CD8-positive, alpha-beta memory T cell (primary cell): ENCODE measurements at places on chromosomes 2 and 18.
A peak's percentile ranks its signal among the peaks of the same experiment; 100 is the strongest.

GRCh38 chr18:58842978-58843687 is 21.5 kb upstream of the ZNF532 start:
- no peak overlapping the region for H3K4me3 ChIP-seq
- no peak overlapping the region for H3K27ac ChIP-seq
- no peak for DNase-seq
- H3K27me3 ChIP-seq = peaks cover 10% of the 10 kb centered on the region
- no peaks in the 10 kb centered on the region for H3K36me3 ChIP-seq
- H3K4me1 ChIP-seq = no peaks in the 10 kb centered on the region

DNA sequence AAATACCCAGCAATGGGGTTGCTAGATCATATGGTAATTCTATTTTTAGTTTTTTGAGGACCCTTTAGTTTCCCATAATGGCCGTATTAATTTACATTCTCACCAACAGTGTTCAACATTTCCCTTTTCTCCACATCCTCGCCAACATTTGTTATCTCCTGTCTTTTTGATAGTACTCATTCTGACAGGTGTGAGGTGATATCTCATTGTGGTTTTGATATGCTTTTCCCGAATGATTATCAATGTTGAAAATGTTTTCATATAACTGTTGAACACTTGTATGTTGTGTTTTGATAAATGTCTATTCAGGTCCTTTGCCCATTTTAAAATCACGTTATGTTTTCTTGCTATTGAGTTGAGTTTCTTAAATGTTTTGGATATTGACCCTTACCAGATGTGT is 5.8 kb upstream of the RIF1 start:
- no peaks in the 10 kb centered on the region for H3K36me3 ChIP-seq
- no peak overlapping the region for H3K27ac ChIP-seq
- no peaks in the 10 kb centered on the region for H3K27me3 ChIP-seq
- H3K4me1 ChIP-seq = no peaks in the 10 kb centered on the region
- no peak for DNase-seq

GRCh38 chr18:25503567-25504081 is 151.7 kb upstream of the ZNF521 start:
- H3K36me3 ChIP-seq = no peaks in the 10 kb centered on the region
- no peak overlapping the region for H3K4me3 ChIP-seq
- no peaks in the 10 kb centered on the region for H3K4me1 ChIP-seq
- no peak overlapping the region for H3K27ac ChIP-seq

- no peak overlapping the region for H3K27ac ChIP-seq
- no peaks in the 10 kb centered on the region for H3K27me3 ChIP-seq
- no peaks in the 10 kb centered on the region for H3K36me3 ChIP-seq
- H3K4me3 ChIP-seq = no peak overlapping the region
- no peaks in the 10 kb centered on the region for H3K4me1 ChIP-seq
Measured at GRCh38 chr2:241900251-241901017, 30.9 kb downstream of the RTP5 start.

GRCh38 chr18:11891737-11892136 is 16.4 kb downstream of the MPPE1 start:
- no peaks in the 10 kb centered on the region for H3K4me1 ChIP-seq
- H3K27me3 ChIP-seq = no peaks in the 10 kb centered on the region

DNA sequence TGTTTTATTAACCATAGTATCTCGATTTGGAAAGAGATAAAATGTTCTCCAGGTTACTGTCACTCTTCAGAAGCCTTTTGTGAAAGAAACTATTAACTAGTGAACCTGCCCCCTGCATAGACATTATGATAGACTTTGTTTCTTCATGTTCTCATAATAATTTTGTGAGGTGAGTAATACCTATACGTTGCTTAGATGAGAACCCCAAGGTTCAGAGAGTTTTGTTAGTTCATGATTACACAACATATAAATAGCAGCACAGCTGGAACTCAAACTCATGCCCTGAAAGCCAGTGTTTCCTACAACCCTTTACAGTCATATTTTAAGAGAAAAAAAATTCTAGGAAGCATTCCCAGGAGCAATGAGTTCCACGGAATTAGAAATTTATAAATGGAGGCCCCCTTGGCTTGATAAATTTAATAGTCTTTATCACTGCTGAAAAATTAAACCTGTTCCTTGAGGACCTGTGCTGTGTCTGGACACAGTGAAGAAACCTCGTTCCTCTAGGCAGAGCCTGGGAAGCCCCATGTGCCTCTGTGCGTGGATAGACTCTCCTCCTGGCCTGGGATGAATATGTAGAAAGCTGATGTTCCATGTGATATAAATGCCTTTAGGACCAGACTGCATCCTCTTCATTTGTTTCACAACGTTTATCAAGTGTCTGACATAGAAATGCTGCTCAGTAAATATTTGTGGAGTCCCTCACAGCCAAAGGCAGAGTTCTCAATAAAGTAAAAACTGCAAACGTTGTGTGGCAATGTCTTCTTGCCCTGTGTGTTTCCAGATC is 1257.0 kb upstream of the GYPC start:
- H3K36me3 ChIP-seq = no peaks in the 10 kb centered on the region
- H3K27ac ChIP-seq = no peak overlapping the region
- no peak for DNase-seq
- H3K27me3 ChIP-seq = no peaks in the 10 kb centered on the region

DNA sequence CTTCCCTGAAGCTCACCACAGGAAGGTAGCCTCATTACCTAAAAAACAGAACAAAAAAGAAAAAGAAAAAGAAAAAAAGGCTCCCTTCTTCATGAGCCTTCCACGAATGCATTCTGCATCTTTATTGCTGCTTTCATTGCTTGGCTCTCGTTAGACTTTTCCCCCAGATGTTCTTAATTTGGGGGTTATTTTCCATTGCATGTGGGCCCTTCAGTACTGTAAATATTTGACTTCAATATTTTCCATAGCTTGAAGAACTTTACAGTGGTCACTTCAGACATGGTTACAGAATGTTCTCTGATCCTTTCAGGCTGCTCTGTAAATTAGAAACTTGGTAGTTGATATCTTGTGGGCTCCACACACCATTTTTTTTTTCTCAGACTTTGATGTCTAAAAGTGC is 65.6 kb upstream of the COPS8 start:
- no peak for DNase-seq
- H3K27me3 ChIP-seq = no peaks in the 10 kb centered on the region
- no peak overlapping the region for H3K4me3 ChIP-seq
- H3K4me1 ChIP-seq = no peaks in the 10 kb centered on the region
- no peak overlapping the region for H3K27ac ChIP-seq

- H3K27ac ChIP-seq = peak overlapping the region; percentile 90
- H3K27me3 ChIP-seq = no peaks in the 10 kb centered on the region
- no peaks in the 10 kb centered on the region for H3K36me3 ChIP-seq
Measured at GRCh38 chr2:61763605-61764034, 90.2 kb downstream of the FAM161A start.

DNA sequence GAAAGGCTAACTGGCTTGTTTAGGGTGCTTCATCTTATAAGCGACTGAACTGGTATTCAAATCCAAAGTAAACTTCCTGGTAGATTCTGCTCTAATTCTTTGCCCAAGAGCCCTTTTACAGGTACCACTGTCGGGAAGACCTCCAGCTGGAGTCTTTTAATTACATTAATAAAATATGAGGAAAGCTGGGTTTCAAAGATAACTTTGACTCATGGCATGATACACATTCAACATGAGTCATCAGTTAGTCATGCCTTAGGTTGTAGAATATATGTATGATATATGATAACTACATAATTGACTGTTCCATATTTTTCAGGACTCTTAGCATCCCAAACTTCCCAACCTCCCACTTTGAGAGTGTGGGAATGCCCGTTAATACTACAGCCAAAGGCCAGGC is 32.3 kb downstream of the ZCCHC2 start:
- H3K27ac ChIP-seq = no peak overlapping the region
- no peak for DNase-seq
- H3K27me3 ChIP-seq = no peaks in the 10 kb centered on the region
- no peak overlapping the region for H3K4me3 ChIP-seq
- H3K4me1 ChIP-seq = no peaks in the 10 kb centered on the region
- peaks cover 37% of the 10 kb centered on the region for H3K36me3 ChIP-seq

GRCh38 chr2:84963692-84964405 is 7.1 kb upstream of the KCMF1 start:
- H3K27ac ChIP-seq = no peak overlapping the region
- no peaks in the 10 kb centered on the region for H3K27me3 ChIP-seq
- H3K4me1 ChIP-seq = peaks cover 11% of the 10 kb centered on the region
- DNase-seq = no peak
- H3K36me3 ChIP-seq = no peaks in the 10 kb centered on the region

- no peaks in the 10 kb centered on the region for H3K4me1 ChIP-seq
- no peaks in the 10 kb centered on the region for H3K27me3 ChIP-seq
- H3K27ac ChIP-seq = no peak overlapping the region
- H3K36me3 ChIP-seq = no peaks in the 10 kb centered on the region
- no peak overlapping the region for H3K4me3 ChIP-seq
Measured at GRCh38 chr2:98293931-98294687, 52.1 kb upstream of the CNGA3 start.

GRCh38 chr18:75407468-75408437 is 19.8 kb downstream of the SMIM21 start:
- H3K4me1 ChIP-seq = no peaks in the 10 kb centered on the region

- H3K27ac ChIP-seq = no peak overlapping the region
- H3K4me1 ChIP-seq = no peaks in the 10 kb centered on the region
- H3K27me3 ChIP-seq = no peaks in the 10 kb centered on the region
- no peak for DNase-seq
- no peak overlapping the region for H3K4me3 ChIP-seq
Measured at GRCh38 chr2:170887496-170887895, 41.6 kb upstream of the GORASP2 start.

GRCh38 chr2:145860083-145860482 is 1340.2 kb upstream of the ZEB2 start:
- H3K36me3 ChIP-seq = no peaks in the 10 kb centered on the region
- no peaks in the 10 kb centered on the region for H3K4me1 ChIP-seq
- H3K4me3 ChIP-seq = no peak overlapping the region
- H3K27me3 ChIP-seq = no peaks in the 10 kb centered on the region
- H3K27ac ChIP-seq = no peak overlapping the region

DNA sequence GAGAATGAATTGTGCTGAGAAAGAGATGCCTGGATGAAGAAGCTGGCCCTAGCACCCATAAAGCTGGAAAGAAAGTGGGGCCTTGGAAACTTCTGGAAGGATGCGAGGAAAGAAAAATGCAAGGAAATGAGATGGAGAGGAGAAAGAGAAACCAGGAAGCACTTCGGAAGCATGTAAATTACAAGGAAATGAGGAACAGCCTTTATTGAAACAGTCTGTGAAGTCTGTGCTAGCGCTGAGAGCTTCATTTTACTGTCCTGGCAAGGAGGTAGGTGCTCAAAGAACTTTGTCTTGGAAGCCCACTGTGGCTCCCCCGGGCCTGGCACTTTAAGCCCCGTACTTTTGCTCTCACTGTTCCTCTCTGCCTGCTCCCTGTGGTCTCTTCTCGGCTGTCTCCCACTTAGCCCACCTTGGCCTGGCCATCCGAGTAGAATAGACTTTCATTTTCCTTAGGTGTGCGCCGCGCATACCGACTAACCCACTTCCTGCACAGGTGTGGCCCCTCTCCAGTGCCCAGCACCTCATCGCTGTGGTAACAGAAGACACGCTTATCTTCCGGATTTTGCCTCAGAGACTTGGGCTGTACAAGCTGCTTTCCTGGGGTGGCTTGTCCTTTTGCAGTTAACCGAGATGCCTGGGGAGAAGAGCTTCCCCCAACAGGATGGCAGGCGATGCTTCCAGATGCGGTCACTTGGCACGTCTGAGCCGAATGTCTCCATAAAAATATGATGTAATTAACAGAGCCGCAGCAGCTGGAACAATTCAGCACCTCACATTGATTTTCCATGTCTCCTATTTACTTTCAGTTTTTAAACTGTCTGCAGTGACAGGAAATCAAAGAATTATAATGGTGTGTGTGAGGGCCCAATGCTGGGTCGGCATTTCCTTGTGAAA is 199.6 kb downstream of the HRH4 start:
- no peaks in the 10 kb centered on the region for H3K36me3 ChIP-seq
- H3K4me3 ChIP-seq = peak overlapping the region; percentile 39
- H3K27me3 ChIP-seq = no peaks in the 10 kb centered on the region
- H3K27ac ChIP-seq = peak overlapping the region; percentile 14

GRCh38 chr18:78242254-78242643 is 737.4 kb upstream of the SALL3 start:
- no peak overlapping the region for H3K4me3 ChIP-seq
- no peaks in the 10 kb centered on the region for H3K27me3 ChIP-seq
- H3K4me1 ChIP-seq = no peaks in the 10 kb centered on the region
- no peaks in the 10 kb centered on the region for H3K36me3 ChIP-seq

DNA sequence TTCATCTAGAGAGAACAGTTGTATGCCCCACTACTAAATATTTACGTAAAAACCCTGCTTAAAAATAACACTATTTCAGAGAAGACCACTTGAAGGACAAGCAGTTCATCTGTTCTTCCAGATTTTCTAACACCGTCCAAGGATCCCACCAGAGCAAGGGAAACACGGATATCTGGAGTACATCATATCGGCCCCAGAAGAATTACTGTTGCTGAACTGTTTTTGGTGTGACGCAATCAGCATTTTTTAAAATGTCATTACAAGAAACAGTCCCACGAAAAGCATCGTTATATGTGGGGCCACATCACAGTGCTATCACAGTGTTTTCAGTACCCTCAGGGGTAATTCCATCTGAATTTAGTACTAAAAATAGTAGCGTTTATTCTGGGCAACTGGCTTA is 134.5 kb upstream of the PKDCC start:
- no peaks in the 10 kb centered on the region for H3K36me3 ChIP-seq
- no peaks in the 10 kb centered on the region for H3K4me1 ChIP-seq
- no peak overlapping the region for H3K4me3 ChIP-seq
- H3K27me3 ChIP-seq = no peaks in the 10 kb centered on the region
- H3K27ac ChIP-seq = no peak overlapping the region

DNA sequence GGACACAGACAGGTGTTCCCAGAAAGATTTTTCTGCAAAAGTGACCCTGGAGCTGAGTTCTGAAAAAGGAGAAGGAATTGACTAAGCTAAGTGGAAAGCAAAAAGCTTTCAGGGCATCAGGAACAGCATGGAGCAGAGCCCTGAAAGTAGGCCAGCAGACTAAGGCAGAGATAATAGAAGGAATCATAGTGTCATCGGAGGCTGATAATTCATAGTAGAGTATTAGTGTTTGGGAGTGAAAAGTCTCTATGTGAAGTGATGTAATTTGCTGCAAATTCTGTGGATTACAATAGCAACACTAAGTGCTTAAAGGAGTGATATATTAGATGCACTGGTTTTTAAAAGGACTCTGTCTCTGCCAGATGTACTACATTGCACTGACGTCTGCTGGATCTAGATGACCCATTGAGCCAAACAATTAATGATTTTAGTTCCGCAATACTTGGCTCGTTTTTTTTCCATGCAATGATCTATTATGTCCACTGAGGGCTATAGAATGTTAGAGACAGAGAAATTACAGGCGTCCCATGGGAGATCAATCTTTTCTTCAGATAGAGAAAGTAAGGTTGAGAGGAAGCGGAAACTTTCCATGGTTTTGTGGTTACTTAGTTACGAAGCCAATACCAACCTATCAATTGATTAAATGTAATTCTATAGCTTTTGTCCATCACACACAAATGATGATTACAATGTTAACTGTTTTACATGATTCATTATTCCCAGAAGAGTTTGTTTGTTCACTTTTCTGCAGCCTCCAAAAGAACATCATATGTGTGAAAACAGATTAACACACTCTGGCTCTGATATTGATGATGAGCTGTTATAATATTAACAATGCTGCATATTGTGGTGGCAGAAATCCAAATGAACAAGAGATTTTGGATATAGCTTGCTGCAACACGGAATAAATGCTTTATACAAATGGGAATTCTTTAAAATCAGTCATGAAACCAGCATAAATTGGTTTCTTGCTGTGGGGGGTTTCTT is 143.7 kb downstream of the MC4R start:
- no peaks in the 10 kb centered on the region for H3K36me3 ChIP-seq
- H3K27me3 ChIP-seq = no peaks in the 10 kb centered on the region
- no peak overlapping the region for H3K27ac ChIP-seq
- no peaks in the 10 kb centered on the region for H3K4me1 ChIP-seq

GRCh38 chr2:227759411-227760118 is 13.9 kb downstream of the SCYGR8 start:
- no peak for DNase-seq
- H3K36me3 ChIP-seq = no peaks in the 10 kb centered on the region
- no peaks in the 10 kb centered on the region for H3K4me1 ChIP-seq
- H3K27me3 ChIP-seq = no peaks in the 10 kb centered on the region
